Stimulated activated CD4-positive, alpha-beta T cell treated with anti-CD3 and anti-CD28 coated beads, Interleukin-1b, Interleukin-23, amount 100 ng/mL, for 1 hour (primary cell): ENCODE measurements at places on chromosomes 7 and 10.

DNA sequence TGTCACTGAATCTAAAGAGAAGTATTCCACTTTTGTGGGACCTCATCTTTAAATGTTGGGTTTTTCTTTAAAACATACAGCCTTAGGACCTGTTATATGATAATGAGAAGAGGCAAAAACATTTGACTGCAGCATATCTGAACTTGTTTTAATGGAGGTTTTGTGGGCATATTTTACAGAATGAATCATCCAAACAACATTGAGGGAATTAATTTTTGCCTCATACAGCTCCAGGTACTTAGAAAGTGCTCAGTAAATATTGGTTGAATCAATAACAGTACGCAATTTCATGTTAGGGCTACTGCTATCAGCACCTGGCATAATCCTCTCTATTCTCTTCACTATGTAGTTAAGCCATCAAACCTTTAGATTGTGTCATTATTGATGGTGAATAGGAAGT, 115.9 kb downstream of the MALRD1 start:
- no peak for DNase-seq

- DNase-seq, result no peak
Measured at GRCh38 chr10:113733635-113734034, 17.8 kb upstream of the PLEKHS1 start.

- no peak for DNase-seq
Measured at GRCh38 chr10:86899132-86899531, 58.3 kb downstream of the MMRN2 start.

GRCh38 chr10:129116371-129116770, 350.7 kb upstream of the MGMT start:
- no peak for DNase-seq

DNA sequence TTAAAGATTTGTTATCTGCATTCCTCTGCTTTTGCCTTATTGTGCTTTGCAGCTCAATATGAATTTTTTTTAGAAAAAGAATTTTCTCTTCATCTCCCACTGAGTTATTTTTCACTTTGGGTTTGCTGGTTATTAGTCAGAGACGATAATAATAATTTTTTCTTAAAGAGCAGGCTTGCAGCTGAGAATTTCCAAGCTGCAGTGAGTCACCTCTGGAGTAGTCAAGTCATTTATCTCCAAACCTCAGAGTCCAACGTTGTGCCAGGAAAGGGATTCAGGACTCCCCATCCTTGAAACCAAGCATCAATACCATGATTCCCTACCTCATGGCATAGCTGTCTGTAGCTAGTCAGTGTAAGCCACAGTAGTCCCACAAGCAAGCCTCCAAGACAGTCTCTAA, 15.2 kb upstream of the EGR2 start:
- DNase-seq, result no peak

DNA sequence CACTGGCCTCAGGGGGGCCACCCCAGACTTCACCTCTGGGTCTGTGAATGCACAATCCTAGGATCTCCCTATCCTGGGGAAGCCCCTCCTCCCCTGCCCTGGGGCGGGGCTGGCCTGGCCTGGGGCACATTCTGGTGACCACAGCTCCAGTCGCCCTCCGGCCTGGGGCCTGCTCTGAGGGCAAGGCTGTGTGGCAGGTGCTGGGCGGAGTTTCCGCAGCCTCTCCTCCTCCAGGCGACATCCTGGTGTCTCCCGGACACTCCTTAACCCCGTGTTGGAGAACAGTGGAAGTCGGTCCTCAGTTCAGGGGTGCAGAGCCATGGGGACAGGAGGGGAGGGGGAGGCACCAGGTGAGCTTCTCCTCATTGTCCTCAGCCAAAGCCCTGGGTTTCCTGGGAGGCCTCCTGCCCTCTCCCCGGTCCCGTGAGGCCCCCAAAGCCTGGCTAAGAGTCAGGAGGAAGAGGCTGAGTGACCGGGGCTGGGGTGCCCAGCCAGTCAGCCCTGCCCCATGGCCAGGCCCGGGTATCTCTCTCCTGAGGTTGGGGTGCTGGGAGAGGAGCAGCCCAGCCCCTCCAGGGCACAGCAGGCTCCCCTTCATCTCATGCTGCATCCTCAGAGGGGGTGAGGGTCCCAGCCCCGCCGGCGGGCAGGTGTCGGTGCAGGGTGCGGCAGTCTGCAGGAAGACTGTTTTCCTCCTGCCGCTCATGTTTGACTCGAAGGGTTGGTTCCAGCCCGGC, 22.6 kb downstream of the UNCX start:
- no peak for DNase-seq

DNA sequence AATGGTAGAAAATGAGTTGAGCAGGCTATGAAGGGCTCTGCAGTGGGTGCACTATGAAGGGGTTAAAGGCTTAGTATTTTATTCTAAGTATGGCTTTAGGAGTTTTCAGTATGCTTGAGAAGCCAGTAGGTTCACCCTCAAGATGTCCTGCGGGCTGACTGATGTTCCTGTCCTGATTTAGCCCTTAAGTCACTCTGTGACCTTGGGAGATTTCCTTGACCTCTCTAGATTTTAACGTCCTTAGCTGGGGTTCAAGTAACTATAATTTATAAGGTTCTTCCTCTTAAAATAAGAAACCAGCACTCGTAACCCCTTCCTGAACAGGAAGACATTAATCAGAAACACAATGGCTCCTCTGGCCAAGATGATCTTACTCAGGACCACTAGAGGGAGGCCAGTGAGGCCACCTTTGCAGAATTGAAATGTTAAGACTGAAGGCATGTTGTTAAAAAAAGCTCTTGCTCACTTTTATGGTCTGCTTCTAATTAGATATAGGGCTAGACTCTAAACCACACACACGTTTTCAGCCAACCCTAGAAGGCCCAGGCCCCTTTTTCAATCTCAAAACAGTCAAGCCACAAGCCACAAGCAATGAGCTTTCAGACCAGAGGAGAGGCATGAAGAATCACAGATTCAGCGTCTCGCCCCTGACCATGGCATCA, 41.9 kb downstream of the CDK1 start:
- no peak for DNase-seq

GRCh38 chr7:45581271-45581780, 7.2 kb downstream of the ADCY1 start:
- DNase-seq, result no peak

GRCh38 chr7:76020031-76020714, 25.8 kb upstream of the TMEM120A start:
- peak; percentile 55 for DNase-seq

GRCh38 chr10:45470098-45471012, 96.3 kb downstream of the ALOX5 start:
- no peak for DNase-seq

DNA sequence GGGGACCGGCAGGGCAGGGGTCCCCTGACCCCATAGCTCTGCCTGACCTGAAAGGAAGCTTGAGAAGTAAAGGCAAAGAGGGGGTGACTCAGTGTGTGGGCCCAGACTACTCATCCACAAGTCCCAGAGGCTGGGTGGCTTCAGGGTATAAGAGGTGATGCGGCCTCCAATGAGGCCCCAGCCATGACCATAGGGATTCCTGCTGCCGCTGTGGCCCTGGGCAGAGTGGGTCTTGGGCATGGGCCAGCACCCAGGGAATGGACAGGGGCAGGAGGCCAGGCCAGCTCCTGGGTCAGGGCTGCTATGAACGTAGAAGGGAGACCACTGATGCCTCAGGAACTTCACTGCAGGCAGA, 64.4 kb upstream of the EBF3 start:
- DNase-seq, result no peak

GRCh38 chr10:110081911-110082310, 74.1 kb downstream of the ADD3 start:
- DNase-seq, result no peak

DNA sequence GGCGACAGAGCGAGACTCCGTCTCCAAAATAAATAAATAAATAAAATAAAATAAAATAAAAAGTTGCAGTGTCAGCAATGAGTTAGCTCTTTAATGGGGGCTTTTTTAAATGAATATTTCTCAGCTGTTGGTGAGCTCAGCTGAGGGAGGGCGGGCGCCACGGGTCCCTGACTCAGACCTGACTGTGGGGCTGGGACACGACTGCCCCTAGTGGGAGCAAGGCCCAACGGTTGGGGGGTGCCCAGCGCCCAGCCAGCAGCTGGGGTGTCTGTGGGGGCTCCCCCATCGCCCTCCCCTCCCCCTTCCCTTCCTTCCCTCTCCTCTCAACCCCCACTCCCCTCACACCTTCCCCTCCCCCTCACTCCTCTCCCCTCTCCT, 46.6 kb downstream of the PWWP2B start:
- DNase-seq, result peak; percentile 29

DNA sequence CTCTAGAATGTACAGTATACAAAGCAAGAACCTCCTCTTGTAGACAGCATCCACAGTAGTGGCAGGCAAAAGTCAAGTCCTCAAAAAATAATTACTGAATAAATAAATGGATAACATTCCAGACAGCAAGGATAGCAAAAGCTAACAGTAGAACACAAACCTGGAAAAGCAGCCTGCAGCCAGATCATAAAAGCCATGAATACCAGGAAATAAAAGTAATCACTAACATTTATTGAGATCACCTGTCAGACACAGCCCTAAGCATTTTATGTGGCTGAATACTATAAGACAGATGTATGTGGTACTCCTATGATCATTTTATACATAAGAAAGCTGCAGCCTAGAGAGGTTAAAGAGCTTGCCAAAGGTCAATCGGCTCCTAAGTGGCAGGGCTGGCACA, 34.0 kb downstream of the CUL2 start:
- DNase-seq, result no peak

GRCh38 chr10:105643660-105644059, 1002.6 kb downstream of the SORCS3 start:
- no peak for DNase-seq

- no peak for DNase-seq
Measured at GRCh38 chr10:28241741-28242399, 61.0 kb downstream of the MPP7 start.

GRCh38 chr7:72435366-72435765, 23.2 kb upstream of the CALN1 start:
- no peak for DNase-seq

GRCh38 chr7:155766966-155767916, 45.0 kb downstream of the SHH start:
- DNase-seq, result no peak

DNA sequence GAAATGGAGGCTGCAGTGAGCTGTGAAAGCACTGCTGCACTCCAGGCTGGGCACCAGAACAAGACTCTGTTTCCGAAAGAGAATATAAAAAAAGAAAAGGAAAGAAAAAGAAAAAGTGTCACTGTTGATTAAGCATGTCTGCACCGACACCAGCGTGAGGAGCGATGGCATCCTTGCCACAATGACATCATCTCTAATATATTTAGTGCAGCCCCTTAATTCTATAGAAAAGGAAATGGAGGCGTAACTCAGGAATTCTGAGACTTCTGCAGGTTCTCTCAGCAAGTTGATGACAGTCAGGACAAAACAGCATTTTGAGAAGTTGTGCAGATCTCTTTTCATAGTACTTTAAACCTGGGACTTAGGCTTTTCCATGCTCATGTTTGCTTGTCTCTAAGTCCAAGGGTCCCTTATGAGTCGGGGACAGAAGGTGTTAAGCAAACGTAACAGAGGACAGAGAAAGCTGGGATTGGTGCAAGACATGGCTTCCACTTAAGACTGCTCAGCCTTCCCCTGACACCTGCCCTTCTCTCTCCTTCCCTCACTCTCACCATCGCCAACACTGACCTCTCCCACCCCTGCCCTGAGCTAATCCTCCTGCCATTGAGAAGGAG, 16.9 kb upstream of the ANKRD1 start:
- no peak for DNase-seq

GRCh38 chr7:118214833-118215182, 9.7 kb upstream of the ANKRD7 start:
- no peak for DNase-seq

GRCh38 chr10:90424730-90425129, 433.1 kb downstream of the HTR7 start:
- no peak for DNase-seq

DNA sequence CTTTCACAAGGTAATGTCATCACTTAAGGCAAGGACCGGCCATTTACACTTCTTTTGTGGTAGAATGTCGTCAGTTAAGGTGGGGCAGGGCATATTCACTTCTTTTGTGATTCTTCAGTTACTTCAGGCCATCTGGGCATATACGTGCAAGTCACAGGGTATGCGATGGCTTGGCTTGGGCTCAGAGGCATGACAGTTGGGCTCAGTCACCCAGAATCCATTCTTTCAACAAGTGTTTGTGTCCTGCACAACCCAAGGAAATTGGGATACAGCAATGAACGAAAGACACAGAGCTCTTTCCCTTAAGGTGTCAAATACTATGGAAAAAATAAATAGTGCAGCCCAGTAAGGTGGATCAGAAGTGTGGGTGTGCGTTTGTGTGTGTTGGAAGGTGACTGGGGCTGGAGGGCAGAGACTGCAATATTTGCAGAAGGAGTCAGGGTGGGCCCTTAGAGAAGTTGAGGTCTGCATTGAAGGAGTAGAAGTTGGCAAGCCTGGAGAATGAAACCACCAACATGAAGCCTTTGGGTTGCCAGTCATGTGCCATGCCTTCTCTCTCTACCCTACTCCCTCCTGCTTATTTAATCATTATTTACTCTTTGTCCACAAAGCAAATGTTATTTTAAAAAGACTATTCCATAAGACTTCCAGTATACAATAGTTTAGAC, 222.8 kb upstream of the PRKCQ start:
- DNase-seq, result no peak

DNA sequence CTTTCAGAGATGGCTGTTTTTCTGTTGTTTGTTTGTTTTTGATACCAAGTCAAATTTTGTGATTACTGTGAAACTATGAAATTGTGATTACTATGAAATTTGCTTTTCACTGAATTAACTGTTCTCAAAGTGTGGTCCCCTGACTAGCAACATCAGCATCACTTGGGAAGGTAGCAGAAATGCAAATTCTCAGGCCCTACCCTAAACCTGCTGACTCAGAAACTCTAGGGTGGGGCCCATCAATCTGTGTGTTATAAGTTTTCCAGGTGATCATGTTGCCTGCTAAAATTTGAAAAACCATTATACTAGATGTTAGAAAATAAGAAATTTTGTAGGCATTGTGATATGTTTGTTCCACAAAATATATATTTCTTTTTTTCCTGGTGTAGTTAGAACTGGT, 1.2 kb downstream of the IFIT1B start:
- DNase-seq, result no peak

DNA sequence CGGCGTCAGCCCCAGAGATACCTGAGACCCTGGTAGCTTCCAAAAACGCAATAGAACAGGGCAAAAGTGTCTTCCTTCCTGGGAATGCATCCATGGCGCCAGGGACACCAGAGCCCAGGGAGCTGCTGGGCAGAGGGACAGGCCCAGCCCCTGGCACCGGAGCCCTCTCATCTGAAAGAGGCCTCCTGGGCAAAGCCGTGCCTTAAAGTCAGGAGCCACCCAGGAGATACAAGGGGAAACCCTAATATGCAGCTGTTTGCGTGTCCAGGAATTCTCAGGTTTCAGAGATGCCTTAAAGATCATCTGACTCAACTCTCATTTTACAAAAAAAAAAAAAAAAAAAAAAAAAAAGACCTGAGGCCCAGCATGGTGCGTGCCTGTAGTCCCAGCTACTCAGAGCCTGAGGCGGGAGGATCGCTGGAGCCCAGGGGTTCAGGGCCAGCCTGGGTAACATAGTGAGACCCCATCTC, 28.0 kb downstream of the NUDT1 start:
- DNase-seq, result no peak
